ENCODE measurements at places on chromosomes 6 and 20. TPM values are rescaled to one million over a fixed set of nuclear protein-coding genes. Genes with fewer than 3 reads are reported as not detected.

The GHRH gene
- not detected for total RNA-seq

The TRIM31 gene
- total RNA-seq = not detected

The KIAA1755 gene
- 2.4 TPM for total RNA-seq

The GFRAL gene
- total RNA-seq = not detected

The HSPA12B gene
- total RNA-seq = 11.6 TPM

All from endothelial cell of coronary artery (primary cell).